Stimulated activated CD4-positive, alpha-beta T cell treated with anti-CD3 and anti-CD28 coated beads, Interleukin-15, amount 100 ng/mL, for 48 hours (primary cell): ENCODE measurements at places on chromosomes 2 and 18.

- no peak for DNase-seq
Measured at GRCh38 chr18:35324926-35325655, 19.1 kb downstream of the ZNF24 start.

GRCh38 chr18:31740180-31740579, 20.5 kb downstream of the SLC25A52 start:
- no peak for DNase-seq

- DNase-seq = no peak
Measured at GRCh38 chr18:49768051-49768391, 45.3 kb downstream of the ACAA2 start.

GRCh38 chr2:47056868-47057686, 98.0 kb downstream of the STPG4 start:
- no peak for DNase-seq

DNA sequence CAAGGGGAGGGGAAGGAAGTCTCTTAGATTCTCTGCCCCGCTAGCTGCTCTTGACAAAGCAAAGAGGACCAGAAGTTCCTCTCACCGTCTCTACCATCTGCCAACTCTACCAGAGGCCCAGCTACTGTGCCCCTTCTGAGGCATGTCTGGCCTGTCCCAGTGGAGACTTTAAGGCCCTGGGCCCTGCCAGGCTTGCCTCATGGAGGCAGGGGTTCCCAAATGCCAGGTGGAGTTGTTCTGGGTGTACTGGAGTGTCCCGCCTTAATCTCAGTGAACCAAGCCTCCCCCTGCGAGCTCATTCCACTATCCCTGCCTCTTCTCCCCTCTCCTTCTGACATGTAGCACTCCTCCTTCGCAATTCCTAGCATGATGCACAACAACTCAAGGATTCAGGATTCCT, 2.2 kb downstream of the HOXD12 start:
- DNase-seq = no peak

DNA sequence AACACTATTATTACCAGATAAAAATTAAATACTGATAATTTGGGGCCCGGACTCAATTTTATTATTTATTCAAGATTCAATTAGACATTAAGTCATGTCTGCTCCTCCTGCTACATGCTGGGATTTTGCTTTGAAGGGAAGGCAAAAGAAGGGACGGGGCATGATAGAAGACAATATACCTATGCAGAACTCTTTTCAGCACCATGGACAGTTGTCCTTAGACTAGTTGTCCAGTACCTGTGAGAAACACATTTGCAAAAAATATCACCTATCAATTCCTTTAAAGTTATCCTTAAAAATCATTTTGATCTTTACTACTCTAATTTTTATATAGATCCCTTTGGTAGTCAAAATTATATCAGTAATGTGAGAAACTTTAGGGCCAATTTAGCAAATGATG, 100.2 kb upstream of the SULT1C3 start:
- DNase-seq = no peak

DNA sequence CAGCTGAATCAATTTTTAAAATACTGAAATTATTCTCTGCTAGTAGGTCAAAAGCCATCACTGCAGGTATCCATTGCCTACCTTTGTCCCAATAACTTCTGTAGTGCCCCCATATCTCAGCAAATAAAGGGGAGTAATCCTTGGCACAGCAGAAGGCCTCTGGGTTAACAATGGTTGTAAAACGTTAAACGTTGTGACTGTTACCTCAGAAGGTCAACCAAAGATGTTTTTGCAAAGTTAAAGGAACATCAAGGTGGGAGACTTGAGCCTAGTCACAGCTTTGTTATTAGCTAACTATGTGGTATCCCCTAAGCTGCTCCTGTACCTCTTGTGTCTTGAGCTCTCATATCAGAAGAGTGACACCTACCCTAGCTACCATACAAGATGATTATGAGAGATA, 60.5 kb downstream of the COX7A2L start:
- DNase-seq = no peak

DNA sequence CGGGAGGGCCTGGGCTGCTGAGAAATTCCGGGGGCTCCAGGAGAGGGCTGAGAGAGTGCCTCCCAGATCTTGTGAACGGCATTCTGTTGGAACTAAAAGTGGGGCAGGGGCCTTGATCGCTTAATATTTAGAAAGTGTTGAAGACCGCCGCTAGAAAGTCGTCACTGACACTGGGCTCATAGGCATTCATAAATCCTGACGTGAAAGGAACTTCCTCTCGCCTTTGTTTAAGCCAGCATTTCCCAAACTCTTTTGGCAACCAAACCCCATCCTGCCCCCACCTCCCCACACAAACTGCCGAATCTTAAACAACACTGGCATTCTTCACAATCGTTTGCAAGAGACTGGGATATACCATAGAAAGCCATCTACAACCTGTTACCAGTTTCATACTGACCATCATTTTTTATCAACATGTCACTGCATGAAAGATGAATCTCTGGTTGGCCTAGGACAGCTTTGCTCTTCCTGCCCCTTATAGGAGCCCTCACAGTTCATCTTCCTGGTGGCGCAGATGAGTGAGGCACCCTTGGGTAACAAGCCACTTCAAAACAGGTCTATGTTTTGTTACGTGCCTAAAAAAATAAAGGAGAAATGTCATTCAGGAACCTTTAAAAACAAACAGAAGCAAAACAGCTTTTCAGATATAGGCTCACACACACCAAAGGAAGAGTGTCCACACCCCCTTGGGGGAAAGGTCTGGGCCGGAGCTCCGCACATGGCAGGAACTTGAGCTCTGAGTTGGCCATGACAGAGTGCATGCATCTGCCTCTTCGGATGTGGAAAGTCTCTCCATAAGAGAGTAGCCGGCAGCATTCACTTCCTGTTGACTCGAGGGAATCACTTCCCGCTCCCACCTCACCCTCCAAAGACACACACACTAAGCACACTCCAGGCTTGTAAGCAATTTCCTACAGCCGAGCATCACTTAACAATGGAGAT, 13.0 kb downstream of the MTERF4 start:
- no peak for DNase-seq

DNA sequence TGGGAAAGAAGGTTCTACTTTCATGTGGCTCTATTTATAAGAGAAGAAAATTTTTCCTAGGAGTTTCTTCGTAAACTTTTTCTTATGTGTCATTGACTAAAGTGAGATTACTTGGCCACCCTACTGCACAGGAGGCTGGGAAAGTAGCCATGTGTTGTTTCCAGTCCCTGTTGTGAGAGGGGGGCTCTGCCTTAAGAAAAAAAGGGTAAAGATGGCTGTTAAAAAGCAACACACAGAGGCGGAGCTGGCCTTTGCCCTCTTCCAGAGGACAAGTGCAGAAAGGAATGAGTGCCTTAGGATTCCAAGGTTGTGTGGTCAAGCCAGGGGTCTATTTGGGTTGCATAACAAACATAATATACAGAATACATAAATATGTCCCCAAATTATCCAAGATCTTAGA, 230.0 kb upstream of the CXCR4 start:
- DNase-seq = no peak

GRCh38 chr2:37674946-37675345, 3.5 kb upstream of the CDC42EP3 start:
- DNase-seq = no peak

DNA sequence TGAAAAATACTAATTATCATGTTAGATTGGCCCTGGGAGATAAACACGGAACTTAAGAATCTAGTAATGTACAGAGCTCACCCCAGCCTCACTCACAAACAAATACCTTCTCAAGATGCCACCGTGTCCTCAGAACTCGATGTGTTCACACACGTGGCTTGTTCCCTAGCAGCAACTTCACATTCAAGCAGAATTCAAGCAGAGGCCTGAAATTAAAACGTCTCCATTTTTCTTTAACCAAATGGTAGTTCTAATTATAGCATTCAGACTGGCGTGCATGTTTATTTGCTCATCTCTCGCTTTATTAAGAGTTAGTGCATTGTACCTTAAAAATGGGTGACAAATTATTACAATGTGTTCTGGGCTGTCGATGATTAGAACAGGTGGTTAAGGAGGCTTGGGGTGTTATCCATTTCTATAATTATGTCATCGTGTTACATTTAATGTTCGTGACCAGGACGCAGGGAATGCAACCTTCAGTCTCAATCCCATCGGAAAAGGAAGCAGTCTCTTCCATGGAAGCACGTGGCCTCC, 57.3 kb upstream of the SLC66A3 start:
- no peak for DNase-seq

DNA sequence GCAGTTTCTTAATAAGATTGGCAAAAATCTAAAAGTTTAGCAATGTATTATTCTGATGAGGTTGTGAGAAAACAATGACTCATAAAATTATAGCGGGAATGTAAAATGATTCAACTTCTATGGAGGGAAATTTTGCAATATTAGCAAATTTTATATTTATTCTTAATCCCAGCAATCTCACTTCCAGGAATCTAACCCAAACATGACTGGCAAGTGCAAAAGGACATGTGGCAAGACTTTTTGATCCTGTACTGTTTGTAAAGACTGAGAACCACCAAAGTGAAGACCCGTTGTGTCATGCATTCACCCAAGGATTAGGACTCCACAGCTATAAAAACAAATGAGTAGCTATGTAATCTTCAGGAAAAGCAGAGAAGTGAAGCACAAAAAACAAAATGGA, 234.8 kb upstream of the KYNU start:
- no peak for DNase-seq

GRCh38 chr2:238465487-238466242, 38.9 kb downstream of the ASB1 start:
- DNase-seq = no peak

DNA sequence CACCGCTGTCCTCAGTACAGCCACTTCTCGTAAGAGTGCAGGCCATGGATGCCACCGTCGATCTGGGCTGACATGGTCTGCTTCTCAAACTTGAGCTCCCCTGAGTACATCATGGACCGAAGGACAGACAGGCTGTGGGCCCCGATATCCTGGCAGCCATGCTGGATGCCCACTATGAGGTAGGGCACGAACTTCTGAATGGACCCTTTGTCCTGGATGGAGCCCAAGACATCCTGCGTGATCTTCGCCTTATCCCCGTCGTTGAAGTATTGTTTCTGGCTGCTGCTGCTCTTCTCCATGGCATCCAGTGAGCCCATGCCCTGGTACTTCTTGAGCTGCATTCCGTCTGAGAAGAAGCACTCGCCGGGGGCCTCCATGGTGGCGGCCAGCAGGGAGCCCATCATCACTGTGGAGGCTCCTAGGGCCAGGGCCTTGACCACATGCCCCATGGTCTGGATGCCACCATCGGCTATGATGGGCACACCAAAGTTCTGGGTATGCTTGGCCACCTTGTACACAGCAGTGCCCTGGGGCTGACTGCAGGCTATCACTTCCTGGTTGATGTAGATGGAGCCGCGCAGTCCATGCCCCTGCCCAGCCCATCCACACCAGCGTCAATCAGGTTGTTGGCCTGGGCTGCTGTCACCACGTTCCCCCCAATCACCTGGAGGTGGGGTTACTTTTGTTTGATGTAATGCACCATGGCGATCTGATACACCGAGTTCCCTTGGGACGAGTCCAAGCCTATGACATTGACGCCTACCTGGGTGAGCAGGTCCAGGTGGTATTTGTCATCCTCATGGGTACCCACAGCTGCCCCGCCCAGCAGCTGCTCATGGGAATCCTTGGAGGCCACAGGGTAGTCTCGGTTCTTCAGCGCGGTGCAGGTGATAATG, 21.8 kb downstream of the CFLAR start:
- DNase-seq = no peak

GRCh38 chr2:145815933-145816332, 1296.0 kb upstream of the ZEB2 start:
- DNase-seq = no peak

DNA sequence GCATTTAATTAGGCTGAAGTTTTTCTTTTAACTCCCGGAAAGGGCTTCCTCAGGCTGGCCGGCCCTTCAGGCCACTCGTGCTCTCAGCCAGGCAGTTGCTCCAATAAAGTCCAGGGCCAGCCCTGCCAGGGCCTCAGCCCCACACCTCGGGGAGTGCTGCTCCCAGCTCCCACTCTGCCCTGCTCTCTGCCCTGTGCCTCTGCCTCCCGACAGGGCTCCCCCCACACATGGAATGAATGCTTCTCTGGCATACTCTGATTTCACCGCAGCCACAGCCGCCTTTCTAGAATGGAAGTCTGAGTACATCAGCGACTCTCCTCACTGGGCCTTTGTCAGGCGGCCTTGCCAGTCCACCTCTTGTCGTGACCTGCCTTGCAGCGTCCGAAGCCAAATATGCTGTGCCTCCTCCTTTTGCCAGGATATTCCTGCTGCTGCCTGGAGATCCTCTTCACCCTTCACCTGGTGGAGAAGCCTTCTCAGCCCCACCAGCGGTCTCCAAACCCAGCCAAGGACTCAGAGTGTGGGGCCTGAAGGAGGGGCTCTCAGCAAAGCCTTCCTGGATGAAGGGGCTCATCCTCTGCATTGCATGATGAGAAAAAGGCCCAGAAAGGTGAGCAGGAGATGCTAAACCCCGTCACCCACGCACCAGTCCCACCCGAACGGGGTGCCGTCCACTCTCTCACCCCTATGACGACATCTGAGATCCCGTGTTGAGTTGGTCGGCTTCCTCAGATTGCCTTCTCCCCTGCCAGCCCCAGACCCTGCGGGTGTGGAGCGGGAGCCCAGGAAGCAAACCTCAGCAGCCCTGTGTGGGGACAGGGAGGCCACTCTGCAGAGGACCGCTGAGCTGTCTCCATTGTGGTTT, 472.7 kb upstream of the HS6ST1 start:
- DNase-seq = no peak

DNA sequence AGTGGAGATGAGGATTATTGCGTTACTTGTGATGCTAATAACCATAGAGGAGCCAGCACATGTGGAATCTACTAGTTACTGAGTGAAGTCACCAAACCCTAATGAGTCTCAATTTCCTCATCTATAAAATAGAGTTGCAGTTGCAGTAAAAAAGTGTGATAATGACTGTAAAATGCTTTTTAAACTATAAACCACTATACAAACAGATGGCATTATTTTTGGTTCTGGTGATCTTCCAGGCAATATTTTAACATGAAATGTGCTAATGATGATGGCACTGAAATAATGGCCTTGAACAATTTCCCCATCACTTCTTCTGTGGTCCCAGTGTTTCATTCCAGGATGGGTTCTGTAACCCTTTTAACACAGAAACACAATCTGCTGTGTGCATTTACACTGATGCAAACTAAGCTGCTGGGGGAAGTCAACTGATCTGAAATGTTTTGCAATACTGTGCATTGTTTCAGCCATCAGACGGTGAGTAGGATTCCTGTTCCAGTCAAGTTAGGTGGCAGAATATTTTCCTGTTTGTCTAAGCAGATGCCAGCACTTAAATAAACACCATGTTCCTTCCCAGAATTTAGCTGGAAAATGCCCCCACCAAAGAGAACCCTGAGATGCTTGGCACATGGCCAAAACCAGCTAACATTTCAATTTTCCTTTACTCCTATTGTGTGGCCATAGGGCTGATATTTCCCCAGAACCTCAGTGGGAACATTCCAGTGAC, 52.6 kb downstream of the TACR1 start:
- DNase-seq = no peak

DNA sequence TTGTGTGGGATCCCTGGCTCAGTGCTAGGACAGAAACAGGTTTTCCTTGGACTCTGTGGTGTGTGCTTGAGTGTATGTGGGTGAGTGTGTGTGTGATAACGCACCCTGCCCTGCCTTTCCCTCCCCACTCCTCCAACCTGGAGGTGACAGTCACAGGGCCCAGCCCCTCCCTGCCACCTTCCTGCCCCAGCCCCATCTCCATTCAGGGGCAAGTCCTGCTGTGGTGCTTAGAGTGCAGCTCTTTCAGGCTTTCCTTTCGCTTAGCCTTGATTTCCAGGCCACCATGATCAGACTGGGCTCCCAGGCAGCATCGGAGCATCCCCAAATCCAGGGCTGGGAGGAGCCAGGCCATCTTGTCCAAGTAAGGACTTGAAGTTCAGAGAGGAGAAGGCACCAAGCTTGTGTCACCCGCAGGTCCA, 185.2 kb downstream of the ZFP36L2 start:
- DNase-seq = no peak

GRCh38 chr18:32213693-32214092, 23.9 kb downstream of the MEP1B start:
- DNase-seq = no peak
